ENCODE measurements at places on chromosomes 4 and X. TPM values are rescaled to one million over a fixed set of nuclear protein-coding genes. Genes with fewer than 3 reads are reported as not detected.

GRCh38 chr4:154001193-154001592 is 212.3 kb upstream of the SFRP2 start:
- no peak overlapping the region for H3K27ac ChIP-seq
- H3K4me3 ChIP-seq, result no peak overlapping the region
- H3K36me3 ChIP-seq, result no peaks in the 10 kb centered on the region
- H3K27me3 ChIP-seq, result no peaks in the 10 kb centered on the region
- no peaks in the 10 kb centered on the region for H3K4me1 ChIP-seq

DNA sequence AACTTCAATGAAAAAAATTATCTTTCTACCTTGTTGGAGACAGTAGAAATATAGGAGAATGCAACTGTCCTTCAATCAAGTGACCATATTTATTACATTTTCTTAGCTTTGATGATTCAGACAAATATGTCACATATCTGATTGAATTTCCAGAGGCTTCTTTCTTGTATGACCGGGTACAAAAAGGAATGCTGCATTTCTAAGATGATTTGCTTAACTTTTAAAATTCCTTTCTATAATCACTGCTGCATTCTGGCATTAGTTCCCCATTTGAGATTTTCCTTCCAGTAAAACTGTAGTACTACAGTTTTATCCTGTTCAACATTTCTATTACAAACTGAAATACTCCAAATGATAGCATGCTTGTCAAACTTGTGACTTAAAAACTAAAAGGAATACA is 5.2 kb downstream of the MFSD8 start:
- H3K4me3 ChIP-seq, result no peak overlapping the region
- peaks cover 2% of the 10 kb centered on the region for H3K4me1 ChIP-seq
- DNase-seq, result no peak
- no peak overlapping the region for H3K27ac ChIP-seq
- peaks cover 11% of the 10 kb centered on the region for H3K36me3 ChIP-seq

DNA sequence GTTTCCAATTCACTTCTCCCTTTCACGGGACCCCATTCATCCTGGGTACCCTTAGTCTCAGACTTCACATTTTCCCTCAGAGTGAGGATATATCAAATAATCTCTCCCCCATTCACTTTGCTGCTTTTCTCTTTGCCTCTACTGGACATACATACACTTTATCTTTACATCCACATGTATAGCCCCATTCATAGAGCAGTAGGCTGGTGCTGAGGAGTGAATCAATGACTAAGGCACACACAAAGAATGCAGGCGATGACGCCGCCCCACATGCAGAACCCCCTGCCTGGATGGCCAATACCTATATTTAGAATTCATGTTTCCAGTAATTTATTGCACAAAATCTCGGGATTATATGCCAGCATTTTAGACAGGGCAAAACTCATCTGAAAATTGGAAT is 554.3 kb upstream of the TENM3 start:
- H3K27ac ChIP-seq, result no peak overlapping the region
- H3K36me3 ChIP-seq, result no peaks in the 10 kb centered on the region
- H3K4me1 ChIP-seq, result peaks cover 6% of the 10 kb centered on the region

Gene BTK
- total RNA-seq, result not detected

DNA sequence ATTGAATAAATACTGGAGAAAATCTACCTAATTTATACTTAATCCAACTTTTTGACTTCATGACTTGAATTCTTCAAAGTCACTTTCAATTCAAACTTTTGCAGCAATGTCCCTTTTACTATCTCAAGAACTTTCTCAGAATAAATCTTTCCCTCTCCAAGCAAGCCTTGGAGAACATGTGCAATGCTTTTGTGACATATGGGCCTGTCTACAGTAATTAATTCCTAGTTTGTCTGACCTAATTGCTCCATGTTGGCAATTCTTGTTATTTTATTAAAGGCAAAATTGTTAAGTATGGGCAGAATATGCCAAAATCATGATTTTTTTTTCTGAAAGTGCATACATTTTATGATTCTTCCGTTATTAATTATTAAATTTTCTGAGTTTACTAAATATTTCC is 1115.3 kb downstream of the PDHA2 start:
- DNase-seq, result no peak
- H3K4me3 ChIP-seq, result no peak overlapping the region
- H3K27me3 ChIP-seq, result no peaks in the 10 kb centered on the region
- H3K4me1 ChIP-seq, result no peaks in the 10 kb centered on the region
- no peak overlapping the region for H3K27ac ChIP-seq

Gene XAGE1B
- total RNA-seq, result not detected

DNA sequence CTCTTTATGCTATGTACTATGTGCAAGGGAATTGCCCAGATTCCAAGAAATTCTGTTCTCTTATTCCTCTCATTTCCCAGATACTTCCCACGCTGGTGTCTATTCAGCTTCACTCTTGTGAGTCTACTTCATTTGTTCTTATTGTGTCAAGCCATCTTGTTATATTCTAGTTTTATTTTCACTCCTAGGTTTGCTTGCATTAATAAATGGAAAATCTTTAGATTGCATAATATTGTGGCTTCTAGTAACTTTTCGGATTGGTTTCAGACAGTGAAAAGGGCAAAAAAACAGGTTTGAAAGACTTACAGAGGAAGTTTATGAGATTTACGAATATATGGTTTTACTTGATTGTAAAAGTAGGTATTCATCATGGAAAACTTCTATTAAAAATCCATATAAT is 128.4 kb downstream of the BTC start:
- no peak overlapping the region for H3K27ac ChIP-seq
- H3K27me3 ChIP-seq, result peaks cover 6% of the 10 kb centered on the region
- H3K36me3 ChIP-seq, result no peaks in the 10 kb centered on the region

Gene ATP10D
- 35.2 TPM for total RNA-seq

- DNase-seq, result no peak
- H3K4me3 ChIP-seq, result no peak overlapping the region
- peaks cover 2% of the 10 kb centered on the region for H3K4me1 ChIP-seq
- no peaks in the 10 kb centered on the region for H3K27me3 ChIP-seq
- H3K27ac ChIP-seq, result no peak overlapping the region
- H3K36me3 ChIP-seq, result peaks cover 4% of the 10 kb centered on the region
Measured at GRCh38 chrX:85052205-85052604, 48.5 kb downstream of the APOOL start.

- H3K4me3 ChIP-seq, result no peak overlapping the region
- no peaks in the 10 kb centered on the region for H3K4me1 ChIP-seq
- H3K27ac ChIP-seq, result no peak overlapping the region
- no peak for DNase-seq
- peaks cover 4% of the 10 kb centered on the region for H3K27me3 ChIP-seq
Measured at GRCh38 chr4:77286906-77287305, 129.9 kb downstream of the CCNG2 start.

DNA sequence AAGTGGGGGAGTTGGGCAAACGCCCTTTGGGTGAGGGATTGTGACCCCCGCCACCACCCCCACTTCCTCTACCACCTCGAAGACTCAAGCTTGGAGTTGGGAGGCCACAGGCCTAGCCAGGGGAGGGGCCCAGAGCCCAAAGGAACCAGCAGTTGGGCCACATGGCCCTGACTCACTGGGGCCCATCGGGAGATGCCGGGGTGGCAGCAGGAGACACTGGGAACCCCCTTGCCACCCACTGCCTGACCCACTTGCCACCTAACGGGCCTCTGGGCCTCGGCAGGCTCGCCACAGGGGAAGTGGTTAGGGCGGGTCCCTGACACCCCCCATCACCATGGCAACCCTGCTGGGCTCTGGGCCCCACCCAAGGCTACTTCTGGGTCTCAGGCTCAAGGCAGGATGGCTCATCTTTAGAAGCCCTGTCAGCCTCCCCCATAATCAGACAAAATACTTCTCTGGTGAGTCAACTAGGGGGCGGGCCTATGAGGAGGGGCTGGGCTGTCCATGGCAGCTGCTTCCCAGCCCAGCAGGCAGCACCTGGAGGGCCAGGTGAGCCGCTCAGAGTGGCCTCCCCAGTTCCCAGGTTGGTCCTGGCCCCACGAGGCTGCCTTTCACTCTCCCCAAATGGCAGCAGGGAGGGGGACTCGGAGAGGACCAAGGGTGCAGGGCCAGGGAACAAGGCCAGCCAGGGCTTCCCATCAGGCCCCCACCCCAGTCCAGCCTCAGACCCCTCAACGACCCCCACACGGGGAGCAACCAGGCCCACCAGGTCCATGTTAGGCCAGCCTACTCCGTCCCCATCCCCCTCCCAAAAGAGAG is 5.6 kb downstream of the FLNA start:
- peak overlapping the region; percentile 79 for H3K27ac ChIP-seq
- H3K4me1 ChIP-seq, result peaks cover 2% of the 10 kb centered on the region
- peak overlapping the region; percentile 64 for H3K4me3 ChIP-seq

GRCh38 chrX:31333165-31333831 is 261.5 kb upstream of the FTHL17 start:
- no peaks in the 10 kb centered on the region for H3K36me3 ChIP-seq
- H3K27me3 ChIP-seq, result no peaks in the 10 kb centered on the region
- DNase-seq, result no peak
- H3K4me1 ChIP-seq, result peaks cover 4% of the 10 kb centered on the region
- no peak overlapping the region for H3K27ac ChIP-seq

Gene GATA1
- not detected for total RNA-seq

DNA sequence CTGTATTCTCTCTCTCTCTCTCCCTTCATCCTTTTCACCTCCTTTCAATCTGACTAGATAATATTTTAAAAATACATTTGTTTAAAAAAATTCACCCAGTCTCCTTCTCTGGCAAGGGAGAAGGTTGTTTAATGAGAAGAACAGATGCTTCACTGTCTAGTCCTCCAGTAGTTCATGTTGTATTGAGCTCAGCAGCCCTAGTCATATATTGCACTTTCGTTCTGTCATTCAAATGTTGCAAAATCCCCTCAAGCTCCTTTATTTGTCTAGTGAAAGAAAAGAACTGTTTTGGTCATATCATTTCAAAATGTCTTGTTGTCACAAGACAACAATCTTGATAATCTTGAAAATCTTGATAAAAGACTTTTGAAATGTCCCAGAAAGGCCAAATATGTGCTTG is 248.0 kb downstream of the GALNTL6 start:
- H3K27me3 ChIP-seq, result no peaks in the 10 kb centered on the region
- H3K4me3 ChIP-seq, result no peak overlapping the region
- no peak overlapping the region for H3K27ac ChIP-seq

DNA sequence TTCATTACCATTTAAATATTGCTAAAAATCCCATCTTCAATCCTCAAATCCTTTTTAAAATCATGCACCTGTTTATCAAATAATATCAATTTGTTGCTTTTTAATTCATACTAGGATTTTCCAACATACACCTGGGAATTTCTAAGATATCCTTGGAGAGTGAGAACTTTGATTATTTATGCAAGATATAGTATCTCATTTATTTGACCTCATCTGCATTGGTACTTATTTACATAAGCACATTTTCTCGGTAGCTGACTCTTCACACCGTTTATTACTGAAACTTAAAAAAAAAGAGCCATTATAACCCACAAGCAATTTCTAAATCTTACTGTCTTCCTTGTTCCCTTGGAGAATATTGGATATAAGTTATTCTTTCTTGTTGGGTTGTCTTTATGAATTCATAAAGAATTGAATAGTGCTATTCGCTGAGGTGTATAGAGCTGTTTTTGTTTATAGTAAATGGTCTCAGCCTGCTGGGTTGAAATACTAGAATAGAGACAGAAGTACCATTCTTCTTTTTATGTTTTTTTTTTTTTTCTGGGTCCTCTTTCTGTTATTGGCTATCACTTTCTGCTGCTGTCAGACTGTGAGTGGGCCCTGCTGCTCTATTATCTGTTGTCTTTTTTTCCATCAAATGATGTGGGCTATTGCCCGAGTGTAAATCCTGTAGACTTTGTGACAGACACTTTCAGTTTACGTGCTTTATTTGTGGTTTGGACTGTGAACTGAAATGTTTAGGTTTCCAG is 2.9 kb downstream of the UGT8 start:
- no peak overlapping the region for H3K4me3 ChIP-seq
- H3K4me1 ChIP-seq, result peaks cover 7% of the 10 kb centered on the region
- H3K27ac ChIP-seq, result no peak overlapping the region
- no peak for DNase-seq

Gene SPRY1
- total RNA-seq, result 54.1 TPM

- H3K27ac ChIP-seq, result no peak overlapping the region
- no peaks in the 10 kb centered on the region for H3K27me3 ChIP-seq
- peaks cover 5% of the 10 kb centered on the region for H3K4me1 ChIP-seq
- H3K4me3 ChIP-seq, result no peak overlapping the region
Measured at GRCh38 chr4:13378973-13379759, 105.0 kb downstream of the RAB28 start.

Gene FHIP1A
- 26.9 TPM for total RNA-seq

GRCh38 chr4:48022192-48022799 is 5.7 kb downstream of the NIPAL1 start:
- no peaks in the 10 kb centered on the region for H3K27me3 ChIP-seq
- H3K4me3 ChIP-seq, result no peak overlapping the region
- H3K4me1 ChIP-seq, result peaks cover 17% of the 10 kb centered on the region
- no peak for DNase-seq
- no peak overlapping the region for H3K27ac ChIP-seq

GRCh38 chr4:13212936-13213335 is 271.2 kb downstream of the RAB28 start:
- no peaks in the 10 kb centered on the region for H3K27me3 ChIP-seq
- no peaks in the 10 kb centered on the region for H3K36me3 ChIP-seq
- H3K4me1 ChIP-seq, result no peaks in the 10 kb centered on the region
- no peak for DNase-seq

GRCh38 chrX:150044556-150044955 is 106.3 kb upstream of the EOLA2 start:
- H3K4me3 ChIP-seq, result no peak overlapping the region
- no peaks in the 10 kb centered on the region for H3K36me3 ChIP-seq
- H3K4me1 ChIP-seq, result no peaks in the 10 kb centered on the region
- DNase-seq, result no peak
- no peaks in the 10 kb centered on the region for H3K27me3 ChIP-seq
